ENCODE measurements at places on chromosomes 12 and 14.

DNA sequence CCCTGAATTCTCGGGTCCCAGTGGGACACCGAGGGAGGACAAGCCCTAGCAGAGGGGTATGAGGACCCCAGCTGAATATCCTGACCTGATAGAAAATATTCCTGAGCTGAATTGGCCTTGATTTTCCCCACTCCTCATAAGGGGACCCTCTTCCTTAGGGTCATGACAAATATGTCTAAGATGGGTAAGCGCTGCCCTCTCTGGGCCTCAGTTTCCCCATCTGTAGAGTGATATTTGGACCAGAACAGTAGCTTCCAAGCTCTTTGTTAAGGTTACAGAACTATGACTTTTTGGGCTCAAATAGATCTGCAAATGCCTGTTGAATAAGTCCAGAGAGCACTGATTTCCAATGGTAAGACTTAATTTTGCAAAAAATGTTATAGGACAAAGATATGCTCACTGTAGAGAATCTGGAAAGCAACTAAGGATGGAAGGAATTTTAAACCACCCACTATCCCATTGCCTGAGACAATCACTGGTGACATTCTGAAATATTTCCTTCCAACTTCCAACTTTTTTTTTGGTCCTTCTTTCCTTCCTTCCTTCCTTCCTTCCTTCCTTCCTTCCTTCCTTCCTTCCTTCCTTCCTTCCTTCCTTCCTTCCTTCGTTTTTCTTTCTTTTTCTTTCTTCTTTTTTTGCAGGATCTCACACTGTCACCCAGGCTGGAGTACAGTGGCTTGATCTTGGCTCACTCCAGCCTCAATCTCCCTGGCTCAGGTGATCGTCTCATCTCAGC is 32.0 kb downstream of the MYL2 start:
- DNase-seq, result no peak

- DNase-seq, result peak; percentile 86
These were observed 37.8 kb downstream of the PAH start for GRCh38 chr12:102879144-102879763.

DNA sequence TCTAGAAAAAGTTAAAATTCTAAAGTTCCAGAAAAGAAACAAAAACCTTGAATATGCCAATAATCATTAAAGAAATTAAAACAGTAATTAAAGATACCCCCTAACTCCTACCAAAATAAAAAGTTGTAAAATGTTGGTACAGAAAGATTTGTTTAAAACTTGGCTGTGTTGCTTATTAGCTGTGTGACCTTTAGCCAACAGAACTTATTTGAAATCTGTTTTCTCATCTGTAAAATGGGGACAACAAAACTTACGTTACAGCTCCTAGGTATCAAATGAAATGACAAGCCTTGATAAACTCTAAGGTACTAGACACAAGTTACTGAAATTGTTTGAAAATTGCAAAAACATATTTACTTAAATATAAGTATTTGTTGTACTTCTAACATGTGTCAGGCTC is 71.7 kb downstream of the ELK3 start:
- DNase-seq, result no peak

DNA sequence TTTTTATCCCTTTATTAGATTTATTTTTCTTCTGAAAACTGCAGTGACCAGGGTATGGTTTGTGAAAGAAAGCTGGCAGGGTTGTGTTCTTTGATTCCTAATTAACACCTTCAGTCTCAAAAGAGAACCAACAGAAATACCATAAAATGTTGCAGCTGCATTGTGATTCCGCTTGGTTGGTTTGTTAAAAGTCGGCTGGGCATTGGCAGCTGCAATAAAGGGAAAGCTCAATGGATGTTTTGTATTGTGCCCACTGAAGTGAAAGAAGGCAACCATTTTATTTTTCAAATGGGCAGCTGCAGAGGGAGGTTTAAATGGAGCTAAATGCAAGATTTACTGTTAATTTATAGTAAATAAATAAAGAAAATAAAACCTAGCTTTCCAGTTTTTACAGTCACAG is 16.7 kb downstream of the LGR5 start:
- DNase-seq, result peak; percentile 94

- DNase-seq, result no peak
These were observed 56.3 kb downstream of the SPPL3 start for GRCh38 chr12:120847814-120848213.

DNA sequence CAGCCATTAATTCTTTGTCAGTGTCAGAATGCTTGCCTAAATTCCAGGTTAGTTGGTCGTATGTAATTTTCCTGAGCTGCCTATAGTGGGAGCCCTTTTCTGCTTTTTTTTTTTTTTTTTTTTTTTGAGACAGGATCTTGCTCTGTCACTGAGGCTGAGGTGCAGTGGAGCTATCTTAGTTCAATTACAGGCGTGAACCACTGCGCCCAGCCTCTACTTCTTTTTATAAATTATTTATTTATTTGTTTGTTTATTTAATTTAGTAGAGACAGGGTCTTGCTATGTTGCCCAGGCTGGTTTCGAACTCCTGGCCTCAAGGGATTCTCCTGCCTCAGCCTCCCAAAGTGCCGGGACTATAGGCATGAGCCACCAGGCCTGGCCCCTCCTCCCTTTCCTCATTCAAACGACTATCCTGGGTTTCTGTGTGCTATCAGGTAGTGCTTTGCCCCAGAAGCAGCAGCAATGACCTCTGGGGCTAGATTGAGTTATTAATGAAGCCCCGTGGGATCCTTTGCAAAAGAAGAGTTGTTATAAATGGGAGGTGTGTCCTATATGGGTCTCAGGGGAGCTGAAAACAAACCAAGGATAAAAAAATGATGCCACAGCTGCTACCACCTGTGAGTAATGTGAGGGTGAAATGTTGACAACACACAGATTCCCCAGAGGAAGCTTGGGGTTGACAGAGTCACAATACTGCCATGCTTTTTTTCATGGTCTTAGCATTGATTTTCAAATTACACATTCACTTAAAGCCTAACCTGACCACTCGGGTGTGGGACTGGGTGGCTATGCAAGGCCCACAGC is 34.6 kb upstream of the NFKBIA start:
- peak; percentile 54 for DNase-seq

DNA sequence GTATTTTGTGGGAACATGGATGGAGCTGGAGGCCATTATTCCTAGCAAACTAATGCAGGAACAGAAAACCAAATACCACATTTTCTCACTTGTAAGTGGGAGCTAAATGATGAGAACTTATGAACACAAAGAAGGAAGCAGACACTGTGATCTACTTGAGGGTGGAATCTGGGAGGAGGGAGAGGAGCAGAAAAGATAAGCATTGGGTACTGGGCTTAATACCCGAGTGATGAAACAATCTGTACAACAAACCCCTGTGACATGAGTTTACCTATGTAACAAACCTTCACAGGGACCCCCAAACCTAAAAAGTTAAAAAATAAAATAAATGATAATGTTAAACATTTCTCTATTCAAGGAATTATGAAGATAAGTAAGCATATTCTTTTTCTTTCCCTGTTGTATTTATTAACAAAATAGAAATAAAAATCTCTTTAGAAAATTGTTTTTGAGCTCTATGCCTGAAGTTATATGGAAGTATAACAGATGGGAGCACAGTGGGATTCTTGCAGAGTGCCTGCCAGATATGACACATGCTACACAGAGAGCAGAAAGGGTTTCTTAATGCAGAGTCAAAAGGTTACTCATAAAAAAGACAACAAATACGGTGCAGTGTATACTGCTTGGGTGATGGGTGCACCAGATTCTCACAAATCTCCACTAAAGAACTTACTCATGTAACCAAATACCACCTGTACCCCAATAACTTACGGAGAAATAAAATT is 52.0 kb upstream of the SYNE2 start:
- DNase-seq, result no peak

GRCh38 chr12:38745601-38746000 is 159.8 kb downstream of the CPNE8 start:
- no peak for DNase-seq

GRCh38 chr12:475286-475685 is 15.5 kb downstream of the B4GALNT3 start:
- no peak for DNase-seq

GRCh38 chr12:120361506-120362208 is 7.3 kb downstream of the MSI1 start:
- DNase-seq, result peak; percentile 98

DNA sequence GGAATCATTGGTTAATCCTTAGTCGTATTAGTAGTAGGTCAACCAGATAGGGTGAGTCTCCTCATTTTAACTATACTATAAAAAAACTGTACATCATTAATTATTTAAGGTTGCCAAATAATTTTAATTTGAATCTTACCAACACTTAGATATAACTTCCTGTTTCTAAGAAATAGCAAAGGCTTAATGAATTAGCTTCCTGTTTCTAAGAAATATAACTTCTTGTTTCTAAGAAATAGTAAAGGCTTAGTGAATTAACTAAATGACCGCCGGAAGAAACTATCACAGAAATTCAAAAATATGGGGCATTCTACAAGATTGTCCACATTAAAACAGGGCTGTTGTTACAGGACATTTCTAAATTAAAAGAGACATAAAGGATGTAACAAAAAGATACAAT is 392.9 kb upstream of the FOXG1 start:
- DNase-seq, result no peak

DNA sequence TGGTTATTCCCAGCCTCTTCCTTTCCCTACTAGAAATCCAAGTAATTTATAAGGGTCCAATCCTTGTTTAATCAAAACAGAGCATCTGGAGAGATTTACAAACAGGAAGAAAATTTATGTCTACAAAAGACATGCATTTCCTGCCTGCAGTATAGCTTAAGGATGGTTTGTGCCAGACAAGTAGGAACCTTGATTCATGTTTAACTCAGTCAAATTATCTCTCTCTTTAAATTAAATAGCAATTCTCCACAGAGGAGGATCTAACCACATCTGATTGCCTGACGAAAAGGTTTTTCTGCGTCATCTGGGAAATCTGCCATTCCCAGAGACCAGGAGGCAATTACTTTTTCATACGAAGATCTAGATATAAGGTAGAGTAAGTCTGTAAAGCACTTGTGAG is 105.2 kb downstream of the ZFC3H1 start:
- no peak for DNase-seq

DNA sequence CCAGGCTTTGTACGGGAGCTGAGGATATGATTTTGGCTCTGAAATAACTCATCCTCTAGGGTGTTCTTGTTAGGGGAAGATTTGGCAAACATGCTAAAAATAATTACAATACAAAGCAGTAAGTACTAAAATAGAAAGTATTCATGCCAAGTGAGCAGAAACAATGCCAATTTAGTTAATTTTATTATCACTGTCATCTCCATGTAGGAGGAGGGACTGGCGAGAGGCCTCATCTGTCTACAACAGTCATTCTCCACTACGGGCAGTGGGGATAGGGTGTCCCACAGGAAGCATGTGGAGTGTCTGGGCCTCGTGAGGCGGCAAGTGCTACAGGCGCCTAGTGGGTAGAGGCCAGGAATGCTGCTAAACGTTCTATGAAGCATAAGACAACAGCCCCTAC is 3.3 kb downstream of the ISM2 start:
- no peak for DNase-seq

DNA sequence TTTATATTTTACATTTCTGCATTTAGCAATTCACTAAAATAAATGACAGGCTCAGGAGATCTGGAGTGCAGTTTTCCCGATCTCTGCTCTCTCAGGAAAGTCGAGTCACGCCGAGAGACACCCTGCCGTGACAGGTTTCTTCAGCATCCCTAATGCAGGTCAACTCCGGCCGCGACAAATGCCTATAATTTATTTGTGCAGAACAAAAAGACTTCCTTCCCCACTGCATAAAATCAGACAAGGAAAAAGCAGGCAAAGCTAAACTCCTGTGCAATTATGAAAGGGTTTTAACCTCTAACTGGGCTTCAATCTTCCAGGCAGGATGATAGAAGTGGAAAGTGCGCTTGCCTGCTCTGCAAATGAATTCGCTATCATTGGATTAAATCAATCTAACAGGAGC is 28.1 kb downstream of the SPRING1 start:
- DNase-seq, result peak; percentile 51

- DNase-seq, result no peak
These were observed 51.0 kb downstream of the SCFD1 start for GRCh38 chr14:30673071-30673470.

Data from eye (tissue), 1 donor.